ENCODE measurements at places on chromosomes 5 and 9.

DNA sequence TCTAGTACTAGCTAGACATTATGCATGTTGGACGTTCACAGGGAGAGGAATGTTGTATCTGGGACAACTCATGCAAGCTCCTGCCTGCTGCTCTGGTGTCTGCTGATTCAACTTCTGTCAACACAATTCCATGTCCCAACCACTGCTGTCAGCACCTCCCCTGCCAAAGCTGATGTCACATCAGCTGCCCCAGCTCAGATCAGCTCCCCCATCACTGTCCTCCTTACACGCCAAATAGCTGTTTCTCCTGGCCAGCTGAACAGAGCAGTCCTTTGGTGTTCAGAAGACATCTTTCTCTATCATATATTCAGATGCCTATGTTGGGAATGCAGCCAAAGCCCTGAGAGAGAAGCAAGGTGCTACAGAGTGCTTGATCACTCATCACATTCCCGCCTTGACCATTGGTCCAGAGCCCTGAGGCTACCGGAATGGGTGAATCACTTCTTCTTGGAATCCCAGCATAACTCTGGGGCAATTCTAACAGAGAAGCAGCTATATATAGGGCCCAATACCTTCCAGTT, 223.3 kb downstream of the SEC61B start:
- DNase-seq, result peak; percentile 38

GRCh38 chr5:127839496-127840197, 136.5 kb downstream of the CCDC192 start:
- DNase-seq, result no peak

- no peak for DNase-seq
Observed at GRCh38 chr5:139667001-139667729, 19.0 kb downstream of the CXXC5 start.

- no peak for DNase-seq
Observed at GRCh38 chr5:154196955-154197652, 6.6 kb downstream of the GALNT10 start.

Measured in NCI-H1694 (cell line).